ENCODE measurements at places on chromosomes 11 and 22.
A peak's percentile ranks its signal among the peaks of the same experiment; 100 is the strongest.

DNA sequence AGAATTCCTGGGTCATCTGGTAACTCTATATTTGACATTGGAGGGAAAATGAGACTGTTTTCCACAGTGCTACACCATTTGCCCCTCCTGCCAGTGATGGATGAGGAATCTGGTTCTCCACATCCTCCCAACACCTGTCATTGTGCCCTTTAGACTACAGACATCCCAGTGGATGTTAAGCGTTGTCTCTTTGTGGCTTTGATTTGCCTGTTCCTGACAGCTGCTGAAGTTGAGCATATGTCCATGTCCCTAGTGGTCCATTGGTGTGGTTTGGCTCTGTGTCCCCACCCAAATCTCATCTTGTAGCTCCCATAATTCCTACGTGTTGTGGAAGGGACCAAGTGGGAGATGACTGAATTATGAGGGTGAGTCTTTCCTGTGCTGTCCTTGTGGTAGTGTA is 88.5 kb downstream of the BRD1 start:
- DNase-seq = no peak

DNA sequence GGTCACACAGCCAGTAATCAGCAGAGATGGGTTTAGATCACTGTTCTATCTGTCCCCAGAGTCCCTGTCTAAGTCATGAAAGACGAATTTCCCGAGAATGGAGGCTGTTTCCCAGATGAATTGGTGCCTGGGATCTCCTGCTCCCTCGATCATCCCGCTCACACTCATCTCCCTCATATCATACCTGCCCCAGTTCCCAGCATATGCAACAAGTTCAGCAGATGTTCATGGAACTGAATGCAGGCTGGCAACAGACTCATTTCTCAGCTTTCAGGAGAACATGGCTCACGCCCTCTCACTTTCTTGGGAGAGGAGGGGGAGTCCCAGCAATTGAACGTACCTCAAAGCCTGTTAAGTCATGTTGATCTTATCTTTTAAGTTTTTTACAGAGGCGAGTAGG is 22.1 kb downstream of the CD6 start:
- no peak for DNase-seq

GRCh38 chr11:46362156-46363030 is 15.1 kb downstream of the DGKZ start:
- no peak for DNase-seq

GRCh38 chr11:118138839-118139420 is 13.7 kb downstream of the SCN4B start:
- no peak for DNase-seq

DNA sequence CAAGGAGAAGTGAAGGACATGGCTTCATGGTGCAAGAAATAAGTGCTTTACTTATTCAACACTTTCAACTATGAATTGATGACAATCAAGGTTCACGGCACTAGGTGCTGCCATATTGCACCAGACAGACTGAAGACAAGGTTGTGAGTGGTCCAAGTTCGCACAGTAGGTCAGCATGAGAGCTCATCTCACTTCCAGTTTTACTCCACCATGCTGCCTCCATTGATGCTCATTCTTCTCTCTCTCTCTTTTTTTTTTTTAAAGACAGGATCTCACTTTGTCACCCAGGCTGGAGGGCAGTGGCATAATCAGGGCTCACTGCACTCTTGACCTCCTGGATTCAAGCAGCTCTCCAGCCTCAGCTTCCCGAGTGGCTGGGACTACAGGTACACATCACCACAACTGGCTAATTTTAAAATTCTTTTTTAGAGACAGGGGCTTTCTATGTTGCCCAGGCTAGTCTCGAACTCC is 47.7 kb downstream of the EHF start:
- no peak for DNase-seq

GRCh38 chr11:9074338-9075029 is 16.9 kb downstream of the SCUBE2 start:
- no peak for DNase-seq

DNA sequence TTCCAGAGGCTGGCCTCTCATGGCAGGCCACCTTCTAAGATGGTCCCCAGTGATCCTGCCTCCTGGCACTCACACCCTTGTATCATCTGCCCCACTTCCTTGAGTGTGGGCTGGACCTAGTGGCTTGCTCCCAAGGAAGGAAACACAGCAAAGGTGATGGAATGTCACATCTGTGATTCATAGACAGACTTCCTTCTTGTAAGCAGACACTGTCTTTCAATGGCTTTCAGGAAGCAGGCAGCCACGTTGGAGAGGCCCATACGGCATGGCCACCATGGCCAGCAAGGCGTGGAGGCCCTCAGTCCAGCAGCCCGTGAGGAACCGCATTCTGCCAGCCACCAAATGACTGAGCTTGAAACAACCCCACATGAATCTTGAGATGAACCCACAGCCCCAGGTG is 11.3 kb downstream of the LMO1 start:
- DNase-seq = no peak

DNA sequence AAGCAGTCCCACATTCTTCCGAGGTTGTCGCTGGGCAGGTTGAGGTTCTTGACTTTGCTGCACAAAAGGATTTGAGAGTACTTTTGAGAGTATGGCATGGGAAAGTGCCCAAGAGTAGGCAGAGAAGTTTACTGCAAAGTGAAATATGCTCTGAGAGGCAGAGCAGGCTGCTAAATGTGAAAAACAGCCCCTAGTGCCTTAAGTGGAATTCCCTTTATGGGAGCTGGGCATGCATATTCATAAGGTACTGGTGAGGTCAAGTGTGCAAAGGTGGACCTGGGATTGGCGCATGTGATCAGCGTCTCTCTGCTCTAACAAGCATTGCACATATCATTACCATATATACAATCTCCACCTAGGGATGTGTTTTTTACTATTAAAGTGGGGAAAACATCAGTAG is 12.0 kb upstream of the APOL4 start:
- DNase-seq = no peak

DNA sequence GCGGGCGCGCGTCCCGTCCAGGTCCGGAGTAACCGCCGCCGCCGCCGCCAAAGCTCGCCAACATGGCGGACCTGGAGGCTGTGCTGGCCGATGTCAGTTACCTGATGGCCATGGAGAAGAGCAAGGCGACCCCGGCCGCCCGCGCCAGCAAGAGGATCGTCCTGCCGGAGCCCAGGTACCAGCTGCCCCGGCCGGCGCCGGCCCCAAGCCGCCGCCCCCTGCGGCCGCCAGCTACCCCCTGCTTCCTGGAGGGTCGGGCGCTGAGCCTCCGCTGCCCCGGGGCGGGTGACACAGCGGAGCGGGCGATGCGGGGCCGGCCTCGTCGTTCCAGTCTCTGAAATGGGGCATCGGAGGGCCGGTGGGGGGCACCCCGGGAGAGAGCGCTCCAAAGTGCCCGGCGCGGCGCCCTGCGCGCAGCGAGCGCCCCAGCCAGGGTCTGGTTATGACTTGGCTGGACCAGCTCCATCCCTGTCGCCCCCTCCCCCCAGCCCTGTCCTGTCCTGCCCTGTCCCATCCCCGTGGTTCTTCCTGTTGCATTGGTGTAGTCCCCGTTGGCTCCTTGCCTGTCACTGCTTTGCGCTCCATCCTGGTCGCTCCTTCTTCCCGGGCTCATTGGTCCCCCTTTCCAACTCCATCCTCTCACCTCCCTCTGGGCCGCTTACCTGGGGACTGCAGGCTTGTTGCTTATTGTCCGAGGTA is 653 bp downstream of the GRK3 start:
- peak; percentile 3 for DNase-seq

- DNase-seq = no peak
Measured at GRCh38 chr11:128394431-128395089, 192.8 kb downstream of the ETS1 start.

DNA sequence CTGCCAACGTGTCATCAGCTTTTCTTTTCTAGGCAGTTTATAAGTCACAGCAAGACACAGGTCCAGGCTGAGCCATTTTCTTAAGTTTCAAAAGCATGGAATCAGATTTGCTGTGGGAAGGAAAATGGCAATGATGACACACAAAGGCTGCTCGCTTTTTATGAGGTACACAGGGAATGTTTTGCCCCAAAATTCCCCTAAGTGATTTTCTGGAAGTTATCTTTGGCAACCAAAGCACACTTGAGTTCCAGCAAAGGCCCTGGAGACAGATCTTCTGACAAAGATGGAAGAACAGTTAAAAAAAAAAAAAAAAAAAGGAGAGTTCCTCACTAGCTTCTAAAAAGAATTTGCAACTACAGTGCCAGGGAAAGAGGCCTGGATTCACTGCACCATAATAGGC is 260.8 kb downstream of the LARGE1 start:
- no peak for DNase-seq

DNA sequence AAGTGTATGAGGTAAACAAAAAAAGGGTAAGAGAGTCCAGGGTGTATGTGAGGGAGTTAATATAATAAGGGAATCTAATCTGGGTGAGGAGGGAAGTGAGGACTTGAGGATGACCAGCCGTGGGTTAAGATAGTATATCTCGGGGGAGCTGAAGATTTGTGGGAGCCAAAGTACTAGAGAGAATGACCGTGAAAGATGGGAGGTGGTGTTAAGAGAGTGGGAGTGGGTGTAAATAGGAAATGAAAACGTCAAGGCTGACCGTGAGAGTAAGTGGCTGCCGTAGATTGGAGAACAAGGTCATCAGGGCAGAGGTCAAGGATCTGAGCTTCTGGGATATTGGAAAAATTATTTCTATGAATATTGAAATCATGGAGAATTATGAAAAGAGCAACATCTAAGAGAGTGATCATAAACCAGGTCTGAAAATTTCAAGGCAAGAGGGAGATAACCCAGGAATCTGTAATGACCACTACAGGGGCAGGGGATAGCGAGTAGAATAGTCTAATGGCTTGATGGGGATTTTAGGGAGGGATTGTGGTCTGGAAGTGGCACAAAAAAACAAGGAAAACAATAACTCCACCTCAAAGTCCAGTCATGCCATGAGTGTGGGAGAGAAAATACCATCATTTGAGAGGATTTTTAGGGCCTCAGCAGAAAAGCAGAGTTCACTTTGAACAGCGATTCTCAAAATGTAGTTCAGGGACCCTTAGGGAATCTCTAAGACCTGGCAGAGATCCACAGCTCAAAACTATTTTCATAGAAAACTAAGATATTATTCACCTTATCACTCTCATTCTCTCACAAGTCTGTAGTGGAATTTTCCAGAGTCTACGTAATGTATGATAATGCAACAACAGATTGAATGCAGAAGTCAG is 72.0 kb downstream of the PRR5L start:
- DNase-seq = no peak

GRCh38 chr11:2399488-2400068 is 972 bp upstream of the TSSC4 start:
- DNase-seq = no peak

DNA sequence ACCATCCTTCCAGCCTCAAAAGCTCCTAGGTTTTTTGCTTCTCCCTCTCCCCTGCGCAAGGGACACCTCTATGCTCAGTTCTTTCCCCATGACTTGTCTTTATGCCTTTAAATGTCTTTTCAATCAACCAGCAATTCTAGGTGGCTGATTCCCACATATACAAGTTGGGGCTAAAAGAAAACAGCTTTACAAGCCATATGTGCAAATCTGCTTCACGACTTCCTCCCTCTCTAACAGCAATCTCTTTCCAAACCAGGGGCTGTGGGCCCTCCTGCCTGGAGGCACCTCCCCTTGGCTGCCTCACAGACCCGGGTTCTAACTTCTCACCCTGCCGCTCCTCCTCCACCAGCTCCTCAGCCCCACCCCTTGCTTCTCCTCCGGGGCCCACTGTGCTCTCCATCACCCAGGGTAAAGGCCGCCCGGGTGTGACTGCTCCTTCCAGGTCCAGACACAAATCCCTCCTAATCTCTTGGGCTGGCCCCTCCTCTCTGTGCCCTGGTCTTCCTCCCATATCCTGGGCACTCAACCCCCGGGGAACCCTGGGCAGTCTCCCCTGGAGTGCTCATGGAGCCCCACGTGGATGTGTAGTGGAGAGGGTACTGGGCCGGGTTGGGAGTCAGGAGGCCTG is 14.1 kb downstream of the TMPRSS13 start:
- DNase-seq = no peak

- no peak for DNase-seq
Measured at GRCh38 chr11:34205326-34206035, 100.1 kb downstream of the NAT10 start.

DNA sequence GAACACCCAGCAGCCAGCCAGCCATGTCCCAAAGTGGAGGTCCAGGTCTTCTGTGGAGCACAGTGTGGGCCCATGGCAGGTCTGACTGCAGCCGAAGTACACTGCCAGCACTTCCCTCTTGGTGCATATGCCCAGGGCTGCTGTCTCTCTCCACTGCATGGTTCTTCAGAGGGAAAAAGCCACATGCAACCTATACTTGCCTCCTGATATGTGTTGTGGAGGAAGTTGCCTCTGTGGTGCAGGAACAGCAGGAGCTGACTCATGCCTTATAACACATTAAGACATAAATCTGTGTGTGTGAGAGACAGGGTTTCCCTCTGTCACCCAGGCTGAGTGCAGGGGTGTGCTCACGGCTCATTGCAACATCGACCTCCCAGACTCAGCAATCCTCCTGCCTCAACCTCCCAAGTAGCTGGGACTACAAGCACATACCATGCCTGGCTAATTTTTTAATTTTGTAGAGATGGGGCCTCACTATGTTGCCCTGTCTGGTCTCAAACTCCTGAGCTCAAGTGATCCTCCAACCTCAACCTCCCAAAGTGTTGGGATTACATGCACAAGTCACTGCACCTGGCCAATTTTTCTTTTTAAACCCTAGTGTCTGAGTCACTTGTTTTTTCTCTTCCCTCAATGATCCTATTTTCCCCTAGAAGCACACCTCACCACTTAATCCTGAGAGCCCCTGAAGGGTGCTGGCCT is 98.8 kb downstream of the MPPED2 start:
- no peak for DNase-seq

DNA sequence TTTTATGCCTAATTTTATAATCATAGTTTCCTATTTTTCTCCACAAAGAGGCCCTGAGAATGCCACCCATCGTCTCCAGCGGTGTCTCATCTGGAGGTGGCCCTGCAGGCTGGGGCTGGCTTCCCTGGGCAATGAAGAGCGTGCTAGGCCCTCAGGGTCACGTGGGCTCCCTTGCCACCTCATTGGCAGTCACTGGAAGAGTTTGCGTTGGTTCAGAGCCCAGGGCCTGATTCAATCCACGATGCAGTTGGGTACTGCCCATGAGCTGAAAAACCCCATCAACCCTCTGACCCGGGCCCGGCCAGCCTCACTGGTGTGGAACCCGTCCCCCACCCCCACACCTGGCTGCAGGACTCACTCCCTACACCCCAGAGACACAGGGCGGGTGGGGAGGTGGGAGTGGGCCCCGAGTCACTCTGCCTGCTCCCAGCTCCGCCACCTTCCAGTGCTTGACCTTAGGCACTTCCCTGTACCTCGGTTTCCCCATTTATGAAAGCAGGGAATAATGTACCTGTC is 43.4 kb upstream of the A4GALT start:
- no peak for DNase-seq

Data from stimulated activated CD4-positive, alpha-beta T cell treated with anti-CD3 and anti-CD28 coated beads, TNF-alpha, amount 100 ng/mL, for 24 hours (primary cell).